ENCODE measurements at places on chromosomes 6 and 20. TPM values are rescaled to one million over a fixed set of nuclear protein-coding genes. Genes with fewer than 3 reads are reported as not detected.
A peak's percentile ranks its signal among the peaks of the same experiment; 100 is the strongest.

NKAPL gene
- 0.74 TPM for polyA plus RNA-seq

HLA-DQB1 gene
- polyA plus RNA-seq, result 1.5 TPM

PROKR2 gene
- not detected for polyA plus RNA-seq

SMIM8 gene
- polyA plus RNA-seq, result 11.4 TPM

PDE10A gene
- 8.0 TPM for polyA plus RNA-seq

DNA sequence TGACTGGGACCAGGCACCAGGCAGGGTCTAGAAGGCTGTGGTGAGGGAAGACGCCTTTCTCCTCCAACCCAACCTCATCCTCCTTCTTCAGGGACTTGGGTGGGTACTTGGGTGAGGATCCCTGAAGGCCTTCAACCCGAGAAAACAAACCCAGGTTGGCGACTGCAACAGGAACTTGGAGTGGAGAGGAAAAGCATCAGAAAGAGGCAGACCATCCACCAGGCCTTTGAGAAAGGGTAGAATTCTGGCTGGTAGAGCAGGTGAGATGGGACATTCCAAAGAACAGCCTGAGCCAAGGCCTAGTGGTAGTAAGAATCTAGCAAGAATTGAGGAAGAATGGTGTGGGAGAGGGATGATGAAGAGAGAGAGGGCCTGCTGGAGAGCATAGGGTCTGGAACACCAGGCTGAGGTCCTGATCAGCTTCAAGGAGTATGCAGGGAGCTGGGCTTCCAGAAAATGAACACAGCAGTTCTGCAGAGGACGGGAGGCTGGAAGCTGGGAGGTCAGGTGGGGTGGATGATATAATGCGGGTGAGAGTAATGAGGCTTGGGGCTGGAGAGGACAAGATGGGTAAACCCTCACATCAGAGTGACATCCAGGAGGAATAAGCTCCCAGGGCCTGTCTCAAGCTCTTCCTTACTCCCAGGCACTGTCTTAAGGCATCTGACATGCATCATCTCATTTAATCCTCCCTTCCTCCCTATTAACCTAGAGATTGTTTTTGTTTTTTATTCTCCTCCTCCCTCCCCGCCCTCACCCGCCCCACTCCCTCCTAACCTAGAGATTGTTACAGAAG lies 45.2 kb upstream of the TTPAL start:
- no peak for DNase-seq

DNA sequence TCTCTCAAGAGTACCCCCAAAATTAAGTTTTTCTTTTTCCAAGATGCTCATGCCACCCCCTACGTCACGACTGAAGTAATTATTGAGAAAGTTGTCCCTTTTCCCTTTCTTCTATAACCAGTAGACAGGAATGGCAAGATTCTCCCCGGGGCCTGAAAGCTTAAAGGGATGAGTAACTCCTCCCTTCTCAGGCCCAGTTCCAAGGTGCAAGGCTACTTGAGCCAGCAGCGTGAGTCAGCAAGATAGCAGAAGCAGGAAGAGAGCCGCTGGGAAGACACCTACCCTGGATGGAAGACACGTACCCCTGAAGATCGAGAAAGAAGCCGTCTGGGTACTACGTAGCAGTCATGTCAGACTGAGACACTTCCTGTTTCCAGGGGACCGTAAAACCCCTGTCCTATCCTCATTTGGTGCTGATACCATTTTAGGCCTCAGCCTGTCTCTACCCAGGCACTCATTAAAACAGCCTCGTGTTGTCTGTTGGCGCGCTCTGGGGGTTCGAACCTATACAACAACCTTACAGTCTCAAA lies 241.0 kb downstream of the ADGRG6 start:
- DNase-seq, result peak; percentile 61

DNA sequence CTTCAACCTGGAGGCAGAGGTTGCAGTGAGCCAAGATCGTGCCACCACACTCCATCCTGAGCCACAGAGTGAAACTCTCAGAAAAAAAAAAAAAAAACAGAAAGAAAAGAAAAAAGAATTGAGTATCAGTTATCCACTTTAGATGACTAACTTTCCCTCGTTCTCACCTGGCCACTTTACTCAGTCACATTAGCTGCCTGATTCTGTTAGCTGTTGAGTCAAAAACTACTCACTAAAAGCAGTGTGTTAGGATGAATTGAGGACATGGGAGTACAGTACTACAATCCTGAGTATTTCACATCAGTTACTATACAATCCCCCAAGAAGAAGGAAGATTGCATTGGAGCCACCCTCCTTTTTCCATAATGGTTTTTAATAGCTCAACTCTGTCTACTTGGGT lies 114.6 kb downstream of the ADAT2 start:
- DNase-seq, result no peak

DNA sequence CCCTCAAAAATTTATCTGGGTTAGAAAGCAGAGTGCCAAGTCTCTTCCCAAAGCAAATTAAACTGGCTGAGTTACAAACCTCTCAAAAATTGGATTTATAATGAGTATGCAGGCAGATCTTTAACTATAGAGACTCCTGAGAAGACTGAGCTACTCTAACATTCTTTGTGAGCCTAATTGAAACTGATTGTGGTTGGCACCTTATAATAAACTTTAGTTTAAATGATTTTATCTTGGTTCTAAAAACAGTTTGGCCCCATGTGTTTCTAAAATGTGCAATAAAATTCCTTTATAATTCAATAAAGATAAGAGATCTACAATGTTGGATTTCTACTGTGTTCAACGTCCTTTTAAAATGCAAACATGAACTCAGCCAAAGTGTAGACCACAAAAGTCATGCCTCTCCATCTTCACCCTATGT lies 480.2 kb upstream of the RNF217 start:
- no peak for DNase-seq

GRCh38 chr20:22720206-22720605 lies 135.8 kb upstream of the FOXA2 start:
- DNase-seq, result no peak

- DNase-seq, result peak; percentile 93
Measured at GRCh38 chr6:158868890-158869825, 50.0 kb upstream of the EZR start.

DNA sequence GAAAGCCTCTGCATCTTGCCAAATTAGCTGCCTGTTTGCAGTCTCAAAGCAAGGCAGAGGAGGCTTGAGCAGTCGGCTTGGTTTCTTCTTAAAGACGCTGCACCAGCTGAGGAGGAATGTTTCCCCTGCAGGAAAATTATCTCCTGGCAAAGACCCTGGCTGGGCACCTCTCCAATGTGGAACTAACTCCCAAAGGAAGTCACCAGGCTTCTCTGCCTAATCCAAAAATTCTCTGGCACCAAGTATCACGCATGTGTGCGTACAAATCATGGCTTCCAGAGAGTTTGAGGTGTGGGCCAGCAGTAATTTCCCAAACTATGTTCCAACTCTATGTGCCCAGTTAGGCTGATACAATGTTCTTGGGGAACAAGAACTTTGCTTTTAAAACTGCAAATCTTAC lies 176.2 kb downstream of the KIF16B start:
- peak; percentile 93 for DNase-seq

- peak; percentile 21 for DNase-seq
Measured at GRCh38 chr6:165456286-165456685, 146.9 kb upstream of the C6orf118 start.

- no peak for DNase-seq
Measured at GRCh38 chr6:167157863-167158262, at the start of gene GPR31. TSS of gene GPR31 (minus strand) at chr6:167157980. CDS start at chr6:167157831, 149 bp downstream.

DNA sequence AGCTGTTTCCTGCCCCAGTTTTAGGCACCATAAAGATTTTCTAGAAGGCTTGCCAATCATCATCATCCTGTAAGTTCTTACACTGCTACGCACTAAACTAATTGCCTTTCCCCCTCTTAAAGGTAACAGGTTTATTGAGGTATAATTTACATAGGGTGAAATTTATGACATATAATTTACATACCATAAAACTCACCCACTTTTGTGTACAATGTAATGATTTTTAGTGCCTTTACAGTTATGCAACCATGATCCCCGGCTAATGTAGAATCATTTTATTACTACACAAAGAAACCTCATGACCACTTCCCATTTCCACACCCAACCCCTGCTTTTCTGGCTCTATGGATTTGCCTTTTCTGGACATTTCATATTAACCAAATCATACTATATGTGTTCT lies 21.1 kb downstream of the GCNT2 start:
- DNase-seq, result no peak

- peak; percentile 11 for DNase-seq
Measured at GRCh38 chr6:17758119-17758518, 51.4 kb upstream of the NUP153 start.
